ENCODE measurements at places on chromosomes 7 and 10.

GRCh38 chr7:70774950-70775527 is 356.9 kb upstream of the GALNT17 start:
- DNase-seq = no peak

- no peak for DNase-seq
These were observed 166.3 kb upstream of the TMEM196 start for GRCh38 chr7:19939746-19940145.

DNA sequence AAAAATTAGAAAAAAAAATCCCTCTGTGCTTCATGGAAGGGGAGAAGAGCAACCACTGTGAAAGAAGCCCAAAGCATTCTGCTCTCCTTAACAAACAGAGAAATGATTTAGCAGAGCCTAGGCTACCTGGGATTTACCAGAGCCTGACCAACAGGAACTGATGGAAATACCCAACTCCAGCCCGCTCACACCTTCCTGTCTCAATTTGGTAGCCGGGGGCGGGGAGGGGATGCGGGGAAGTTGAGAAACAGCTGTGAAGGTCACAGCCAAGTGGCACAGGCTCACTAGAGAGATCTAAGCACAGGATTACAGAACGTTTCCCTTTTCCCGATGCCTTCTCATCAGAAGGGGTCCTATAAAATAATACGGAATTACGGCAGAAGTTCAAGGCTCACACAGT is 17.6 kb downstream of the RSU1 start:
- no peak for DNase-seq

- no peak for DNase-seq
These were observed 561.7 kb upstream of the POM121L12 start for GRCh38 chr7:52473756-52474155.

GRCh38 chr10:81019029-81019890 is 481.6 kb downstream of the SH2D4B start:
- no peak for DNase-seq

DNA sequence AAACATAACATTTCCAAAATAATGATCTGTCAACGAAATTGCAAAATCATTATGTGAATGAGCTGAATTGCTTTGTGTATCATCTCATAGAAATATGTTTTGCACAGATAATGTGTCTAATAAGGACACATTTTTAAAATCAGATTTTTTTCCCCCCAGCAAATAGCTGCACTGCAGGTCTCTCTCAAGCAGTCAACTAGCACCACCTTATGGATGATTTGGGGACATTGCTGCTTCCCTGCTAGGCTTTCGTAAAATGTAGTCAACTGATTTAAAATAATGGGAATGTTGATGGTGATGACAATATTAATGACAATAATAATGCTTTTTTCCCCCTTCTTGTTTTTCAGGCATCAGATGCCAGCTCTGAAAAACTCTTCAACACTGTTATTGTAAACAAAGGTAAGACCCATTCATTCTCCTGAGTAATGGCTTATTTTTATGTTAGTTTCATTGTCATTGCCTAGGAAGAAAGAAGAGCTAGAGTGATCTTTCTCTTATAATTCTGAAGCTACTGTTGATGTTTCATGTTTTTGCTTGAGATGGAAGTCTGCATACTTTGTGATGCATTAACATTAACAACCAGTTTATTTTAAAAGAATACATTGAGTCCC is 433.6 kb upstream of the GALNT17 start:
- DNase-seq = peak; percentile 46

DNA sequence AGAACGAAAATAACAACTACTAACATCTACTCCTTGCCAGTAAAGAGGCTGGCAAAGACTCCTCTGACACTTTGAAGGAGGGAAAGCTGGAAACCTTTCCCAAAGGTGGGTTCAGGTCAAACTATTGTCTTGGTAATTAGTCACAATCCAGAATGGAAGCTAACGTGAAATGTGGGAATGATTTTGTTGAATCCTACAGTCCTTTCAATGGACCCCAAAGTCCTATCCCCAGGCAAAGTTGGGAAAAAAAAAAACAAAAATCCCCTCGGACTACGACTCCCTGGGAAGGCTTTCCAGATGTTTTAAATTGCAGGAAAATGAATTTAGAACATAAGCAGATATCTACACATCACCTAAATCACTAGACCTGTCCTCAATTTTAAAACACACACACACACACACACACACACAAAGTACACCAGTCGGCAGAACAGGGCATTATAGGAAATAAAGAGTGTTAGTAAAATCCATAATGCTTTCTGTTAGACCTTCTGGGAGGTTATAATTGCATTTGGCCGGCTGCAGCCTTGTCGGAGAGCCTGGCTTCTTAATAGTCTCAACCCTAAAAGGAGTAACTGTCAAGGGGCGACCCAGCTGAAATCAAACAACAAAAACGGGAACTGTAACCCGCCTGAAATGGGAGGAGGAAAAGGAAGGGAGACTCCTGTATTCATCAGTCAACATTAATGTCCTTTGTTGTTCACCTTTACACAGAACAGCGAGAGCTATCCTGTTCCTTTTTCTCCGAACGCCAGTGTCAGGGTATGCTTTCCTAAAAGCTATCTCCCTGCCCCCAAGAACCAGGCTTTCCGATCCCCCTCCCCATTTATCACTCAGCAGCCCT is 1.5 kb downstream of the DOCK4 start:
- no peak for DNase-seq

GRCh38 chr10:70851597-70852475 is 36.1 kb downstream of the SGPL1 start:
- DNase-seq = no peak

Measured in NCI-H2081 treated with DMSO at 0.1 percent for 48 hours (cell line).